ENCODE measurements at places on chromosomes 5 and 9.
A peak's percentile ranks its signal among the peaks of the same experiment; 100 is the strongest.

DNA sequence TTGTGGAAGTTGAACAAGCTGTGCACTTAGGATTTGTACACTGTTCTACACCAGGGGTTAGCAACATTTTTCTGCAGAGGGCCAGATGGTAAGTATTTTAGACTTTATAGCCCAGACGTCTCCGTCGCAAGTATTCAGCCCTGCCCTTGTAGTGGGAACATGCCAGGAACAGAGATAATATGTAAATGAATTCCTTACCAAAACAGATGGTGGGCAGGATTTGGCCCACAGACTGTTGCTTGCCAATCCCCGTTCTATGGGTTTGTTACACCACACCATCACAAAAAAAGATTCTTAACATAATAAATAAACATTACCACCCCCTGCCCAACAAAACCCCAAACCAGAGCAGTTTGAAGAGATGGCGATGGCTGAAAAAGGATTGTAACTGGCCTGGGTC is 74.3 kb downstream of the AMBP start:
- no peak for DNase-seq

DNA sequence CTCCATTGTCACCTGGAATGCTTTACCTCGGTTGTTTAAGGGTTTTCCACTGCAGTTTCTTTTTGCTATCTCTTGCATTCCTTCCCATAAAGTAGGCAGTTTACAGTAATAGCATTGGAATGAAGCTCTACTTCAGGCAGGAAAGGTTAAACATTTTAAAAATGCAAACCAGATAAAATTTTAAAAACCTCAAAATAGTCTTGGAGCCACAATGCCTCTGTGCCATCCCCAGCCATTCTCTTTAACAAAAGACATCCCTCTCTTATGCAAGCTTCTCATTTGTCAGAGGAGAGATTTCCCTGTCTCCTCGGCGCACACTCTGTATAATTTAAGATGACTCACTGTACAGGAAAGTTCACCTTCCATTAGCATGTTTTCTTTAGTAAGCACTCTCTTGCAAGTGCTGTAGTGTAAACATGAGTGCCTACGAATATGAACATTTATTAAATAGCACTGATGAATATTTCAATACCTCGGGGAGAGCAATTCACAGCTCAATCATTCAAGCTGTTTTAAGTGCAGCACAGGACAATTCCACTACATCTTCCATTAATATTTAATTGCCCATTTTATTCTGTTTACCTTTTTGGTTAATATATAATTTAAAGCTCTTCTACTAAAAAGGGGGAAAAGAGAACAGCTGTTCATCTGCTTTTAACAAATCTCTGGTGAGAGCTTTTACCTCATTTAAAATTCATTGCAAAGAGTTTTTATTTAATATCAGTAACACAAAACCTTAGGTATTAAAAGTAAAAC is 343.6 kb downstream of the SPATA31D1 start:
- DNase-seq: no peak

DNA sequence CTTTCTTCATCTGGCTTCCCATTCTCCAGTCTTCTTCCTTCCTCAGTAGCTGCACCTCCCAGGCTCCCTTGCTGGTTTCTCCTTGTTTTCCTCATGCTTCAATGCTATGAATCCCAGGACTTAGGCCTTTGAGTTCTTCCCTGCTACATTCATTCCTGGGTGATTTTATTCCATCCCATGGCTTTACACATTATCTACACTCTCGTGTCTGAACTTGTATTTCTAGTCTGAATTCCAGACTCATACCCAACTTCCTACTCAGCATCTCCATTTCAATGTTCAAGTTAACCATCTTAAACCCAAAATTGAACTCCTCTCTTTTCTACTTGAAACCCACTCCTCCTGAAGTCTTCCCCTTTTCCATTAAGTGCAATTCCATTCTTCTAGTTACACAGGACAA is 20.0 kb downstream of the SLC24A2 start:
- no peak for DNase-seq

DNA sequence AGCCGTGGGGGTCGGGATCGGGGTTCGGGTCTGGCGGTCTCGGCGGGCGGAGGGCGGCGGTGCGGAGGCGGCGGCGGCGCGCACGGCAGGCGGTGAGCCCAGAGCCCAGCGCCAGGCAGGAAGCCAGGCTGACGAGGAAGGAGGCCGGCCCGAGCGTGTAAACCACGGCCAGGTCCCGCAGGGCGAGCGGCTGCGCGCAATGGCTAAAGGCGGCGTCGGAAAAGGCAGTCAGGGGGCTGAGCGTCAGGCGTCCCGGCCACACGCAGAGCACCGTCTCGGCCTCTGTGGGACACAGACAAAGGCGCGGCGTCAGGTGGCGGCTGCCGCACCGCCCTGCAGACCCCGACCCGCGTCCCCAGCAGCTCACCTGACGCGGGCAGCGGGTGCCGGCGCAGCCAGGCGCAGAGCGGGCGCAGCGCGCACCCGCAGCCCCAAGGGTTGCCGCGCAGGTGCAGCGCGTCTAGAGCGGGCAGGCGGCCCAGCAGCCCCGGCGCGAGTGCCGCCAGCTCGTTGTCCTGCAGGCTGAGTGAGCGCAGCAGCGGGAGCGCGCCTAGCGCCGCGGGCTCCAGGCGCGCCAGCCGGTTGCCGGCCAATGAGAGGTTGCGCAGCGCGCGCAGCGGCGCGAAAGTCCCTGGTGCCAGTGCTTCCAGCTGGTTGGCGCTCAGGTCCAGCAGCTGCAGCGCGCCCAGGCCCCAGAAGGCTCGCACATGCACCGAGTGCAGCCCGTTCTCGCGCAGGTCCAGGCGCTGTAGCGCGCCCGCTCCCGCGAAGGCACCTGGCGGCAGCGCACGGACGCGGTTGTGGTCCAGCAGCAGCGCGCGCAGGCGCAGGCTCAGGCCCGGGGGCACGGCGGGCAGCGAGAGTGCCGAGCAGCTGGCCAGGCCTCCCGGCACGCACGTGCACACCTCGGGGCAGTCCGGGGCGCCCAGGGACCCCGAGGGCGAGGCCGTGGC is 671 bp downstream of the LRRC26 start:
- peak; percentile 46 for DNase-seq

DNA sequence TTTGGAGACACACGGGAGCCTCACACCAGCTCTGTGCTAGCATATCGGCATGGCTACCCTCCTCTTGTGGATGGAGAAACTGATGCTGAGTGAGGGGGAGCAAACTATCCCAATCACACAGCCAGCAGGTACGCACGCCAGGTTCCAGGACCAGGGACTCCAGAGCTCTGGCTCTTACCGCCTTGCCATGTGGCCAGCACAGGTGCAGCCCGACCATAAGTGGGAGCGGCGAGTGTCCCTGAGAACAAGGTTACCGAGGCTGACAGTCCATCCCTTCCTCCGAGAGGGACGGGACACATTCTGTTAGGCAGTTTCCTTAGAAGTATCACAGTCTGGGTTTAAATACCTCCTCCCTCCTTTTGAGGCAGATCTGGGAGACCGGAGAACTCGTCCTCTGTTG is 86.0 kb downstream of the PAX5 start:
- DNase-seq: no peak

DNA sequence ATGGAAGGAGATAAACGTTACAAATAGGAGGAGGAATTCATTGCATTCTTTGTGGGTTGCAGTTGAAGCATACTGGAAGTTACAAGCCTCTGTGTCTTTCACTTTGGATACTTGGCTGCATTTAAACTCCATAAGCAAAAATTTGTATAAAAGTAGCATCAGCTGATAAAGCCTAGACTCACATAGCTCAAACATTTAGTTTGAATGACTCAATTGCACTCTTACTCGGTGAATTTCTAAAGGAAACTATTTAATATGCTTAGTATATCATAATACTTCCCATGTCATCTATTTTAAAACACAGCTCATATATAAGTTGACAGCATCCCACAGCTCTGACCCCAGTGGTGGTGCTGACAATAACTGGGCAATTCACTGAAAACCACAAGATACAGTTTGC is 596.6 kb upstream of the ZNF608 start:
- no peak for DNase-seq

DNA sequence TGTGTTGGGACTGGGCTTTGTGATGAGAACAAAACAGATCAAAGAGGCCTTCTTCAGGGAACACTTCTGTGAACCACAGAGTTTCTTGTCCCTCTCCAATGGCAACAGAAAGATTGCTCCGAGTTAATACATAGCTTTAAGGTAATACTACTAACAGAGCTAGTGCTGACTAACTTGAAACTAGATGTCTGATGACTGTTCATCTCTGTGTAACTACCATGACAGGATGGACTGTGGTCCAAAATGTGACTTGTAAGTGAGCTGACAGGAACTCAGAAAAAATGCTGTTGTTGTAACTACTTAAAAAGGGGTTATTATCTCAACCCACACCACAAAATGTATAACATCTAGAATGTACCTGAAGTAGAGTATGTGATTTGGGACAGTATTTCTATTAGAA is 630.2 kb upstream of the DMAC1 start:
- DNase-seq: no peak

DNA sequence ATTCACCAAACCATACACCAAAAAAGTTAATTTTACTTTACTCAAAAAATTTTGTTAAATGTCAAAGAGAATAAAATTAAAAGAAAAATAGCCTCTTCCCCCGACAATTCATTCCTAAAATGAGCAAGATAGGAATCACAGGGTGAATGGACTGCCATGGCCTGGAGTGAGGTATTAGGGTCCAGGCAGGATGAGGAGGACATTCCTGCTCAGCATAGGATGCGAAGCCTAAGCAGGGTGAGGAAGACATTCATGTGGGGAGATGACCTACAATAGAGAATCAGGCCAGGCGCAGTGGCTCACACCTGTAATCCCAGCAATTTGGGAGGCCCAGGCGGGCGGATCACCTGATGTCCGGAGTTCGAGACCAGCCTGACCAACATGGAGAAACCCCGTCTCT is 8.4 kb downstream of the NUDCD2 start:
- no peak for DNase-seq

- DNase-seq: no peak
Measured at GRCh38 chr9:121289772-121290370, 21.9 kb downstream of the GSN start.

DNA sequence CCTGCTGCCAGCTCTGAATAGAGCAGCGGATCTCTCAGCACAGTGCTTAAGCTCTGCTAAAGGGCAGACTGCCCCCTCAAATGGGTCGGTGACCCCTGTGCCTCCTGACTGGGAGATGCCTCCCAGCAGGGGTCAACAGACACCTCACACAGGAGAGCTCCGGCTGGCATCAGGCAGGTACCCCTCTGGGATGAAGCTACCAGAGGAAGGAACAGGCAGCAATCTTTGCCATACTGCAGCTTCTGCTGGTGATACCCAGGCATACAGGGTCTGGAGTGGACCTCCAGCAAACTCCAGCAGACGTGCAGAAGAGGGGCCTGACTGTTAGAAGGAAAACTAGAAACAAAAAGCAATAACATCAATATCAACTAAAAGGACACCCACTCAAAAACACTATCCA is 131.6 kb downstream of the TMEM232 start:
- DNase-seq: no peak

GRCh38 chr9:72540348-72540873 is 19.0 kb downstream of the TMC1 start:
- DNase-seq: peak; percentile 14

DNA sequence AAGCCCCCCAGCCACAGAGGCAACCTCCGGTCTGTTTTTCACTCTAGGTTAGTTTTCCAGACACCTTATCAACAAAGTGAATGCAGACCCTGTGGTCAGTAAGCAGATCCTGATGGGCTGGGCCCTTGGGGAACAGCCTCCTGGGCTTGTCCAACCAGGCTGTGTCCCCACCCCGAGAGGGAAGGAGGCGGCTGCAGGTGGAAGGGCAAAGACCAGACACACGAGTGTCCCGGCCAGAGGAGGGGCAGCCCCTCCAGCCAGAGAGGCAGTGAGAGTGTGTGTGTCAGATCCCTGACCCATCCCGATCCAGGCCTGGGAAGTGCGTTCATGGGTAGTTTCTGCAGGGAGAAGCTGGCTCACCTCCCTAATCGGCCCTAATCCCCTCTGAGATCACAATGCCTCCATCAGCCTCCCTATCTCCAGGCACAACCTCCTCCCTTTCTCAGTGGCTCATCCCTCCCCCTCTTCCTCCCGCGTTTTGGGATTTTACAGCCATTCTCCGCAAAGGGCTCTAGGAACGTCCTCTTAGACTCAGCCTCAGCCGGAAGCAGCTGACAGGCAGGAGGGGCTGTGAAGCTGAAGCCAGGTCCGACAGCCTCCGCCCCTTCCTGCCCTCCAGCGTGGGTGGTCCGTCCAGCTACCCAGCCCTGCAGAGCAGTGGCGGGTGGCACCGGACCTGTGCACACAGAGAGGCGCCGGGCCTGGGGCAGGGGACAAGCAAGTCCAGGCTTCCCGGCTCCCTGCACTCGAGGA is 9.7 kb downstream of the SLC12A7 start:
- DNase-seq: peak; percentile 24

- DNase-seq: no peak
Measured at GRCh38 chr5:12214267-12215015, 310.2 kb upstream of the CTNND2 start.
